ENCODE measurements at places on chromosomes 6 and 20.

DNA sequence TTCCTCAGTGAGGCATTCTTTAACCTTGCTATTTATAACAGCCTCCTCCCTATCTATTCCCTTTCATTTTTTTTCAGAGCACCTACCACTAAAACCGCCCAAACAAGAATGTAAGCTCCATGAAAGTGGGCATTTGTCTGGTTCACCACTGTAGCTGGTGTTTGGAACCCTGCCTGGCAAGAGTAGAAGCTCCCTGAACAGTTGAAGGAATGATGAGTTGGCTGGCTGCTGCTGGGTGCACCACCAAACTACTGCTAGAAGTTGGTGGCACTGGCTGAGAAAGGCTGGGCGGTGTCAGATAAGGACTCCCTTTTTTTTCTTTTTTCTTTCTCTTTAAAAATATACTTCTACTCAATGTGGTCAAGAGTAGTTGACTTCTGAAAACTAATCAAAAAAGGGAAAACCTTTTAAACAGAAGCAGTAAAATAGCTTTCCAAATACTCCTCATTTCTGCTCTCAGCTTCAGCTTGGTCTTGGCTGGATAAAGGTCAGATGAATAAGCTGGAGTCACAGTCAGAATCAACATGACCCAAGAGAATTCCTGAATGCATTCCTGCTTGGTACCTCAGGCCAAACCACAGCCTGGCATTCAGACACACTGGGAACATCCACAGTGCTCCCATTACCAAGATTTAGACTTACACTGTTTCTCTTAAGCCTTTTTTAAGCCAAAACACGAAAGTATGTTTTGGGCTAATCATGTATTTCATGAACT is 38.0 kb downstream of the RTN4IP1 start:
- DNase-seq = peak; percentile 80

DNA sequence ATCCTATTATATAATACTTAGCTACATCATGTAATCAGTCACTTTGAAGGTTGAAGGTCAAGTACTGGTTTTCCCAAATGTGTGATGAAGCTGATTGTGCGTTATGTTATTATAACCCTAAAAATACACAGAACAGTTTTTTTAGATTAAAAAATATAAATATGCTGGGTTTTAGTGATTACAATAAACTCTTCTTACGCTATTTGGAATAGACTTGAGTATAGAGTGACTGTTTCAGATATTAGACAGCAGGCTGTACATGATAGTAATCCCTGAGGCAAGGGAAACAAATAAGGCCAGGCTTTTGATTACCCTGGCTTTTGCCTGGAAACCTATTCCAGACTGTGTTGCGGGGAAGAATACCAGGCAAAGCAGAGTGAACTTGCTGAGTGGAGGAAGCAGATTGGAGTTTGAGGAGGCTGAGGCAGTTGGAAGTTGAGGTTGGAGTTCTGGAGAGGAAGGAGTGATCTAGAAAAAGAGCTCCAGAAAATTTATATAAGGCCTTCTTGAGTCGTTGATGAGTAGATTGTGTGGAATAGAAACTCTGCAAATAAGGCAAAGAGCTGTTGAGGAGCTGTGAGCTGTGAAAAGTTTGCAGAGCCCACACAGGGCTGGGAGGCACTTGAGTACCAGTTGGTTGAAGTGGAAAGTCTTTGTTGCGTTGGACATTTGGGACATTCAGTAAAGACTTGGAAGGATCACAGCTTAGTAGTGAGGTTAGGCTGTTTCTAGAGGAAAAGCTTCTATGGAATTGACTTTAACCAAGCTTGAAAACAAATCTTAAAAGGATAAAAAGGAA is 26.4 kb downstream of the MAP3K4 start:
- no peak for DNase-seq

DNA sequence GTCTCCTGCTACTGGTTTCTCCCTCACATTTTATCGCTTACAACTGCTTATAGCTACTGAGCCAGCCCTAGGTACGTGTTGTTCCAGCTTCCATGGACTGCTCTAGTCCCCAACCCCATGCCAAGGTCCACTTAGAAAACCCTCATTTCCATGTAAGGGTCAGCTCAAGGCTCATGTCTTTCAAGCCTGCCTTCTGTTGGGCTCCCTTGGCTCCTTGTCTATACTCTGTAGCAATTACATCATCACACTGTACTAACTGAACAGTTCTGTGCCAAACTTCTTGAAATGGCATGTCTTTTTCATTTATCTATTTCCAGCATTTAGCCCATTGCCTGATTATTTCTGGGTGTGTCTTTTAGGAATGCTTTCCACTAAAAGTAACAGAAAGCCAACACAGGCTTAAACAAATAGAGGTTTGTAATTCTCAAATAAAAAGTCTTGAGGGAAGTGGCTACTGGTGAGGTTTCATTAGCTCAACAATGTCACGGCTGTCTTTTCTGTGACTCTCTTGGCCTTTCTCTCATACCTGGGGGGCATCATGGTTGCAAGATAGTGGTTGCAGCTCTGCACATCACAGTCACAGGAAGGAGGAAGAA is 317.6 kb downstream of the TPBG start:
- no peak for DNase-seq

DNA sequence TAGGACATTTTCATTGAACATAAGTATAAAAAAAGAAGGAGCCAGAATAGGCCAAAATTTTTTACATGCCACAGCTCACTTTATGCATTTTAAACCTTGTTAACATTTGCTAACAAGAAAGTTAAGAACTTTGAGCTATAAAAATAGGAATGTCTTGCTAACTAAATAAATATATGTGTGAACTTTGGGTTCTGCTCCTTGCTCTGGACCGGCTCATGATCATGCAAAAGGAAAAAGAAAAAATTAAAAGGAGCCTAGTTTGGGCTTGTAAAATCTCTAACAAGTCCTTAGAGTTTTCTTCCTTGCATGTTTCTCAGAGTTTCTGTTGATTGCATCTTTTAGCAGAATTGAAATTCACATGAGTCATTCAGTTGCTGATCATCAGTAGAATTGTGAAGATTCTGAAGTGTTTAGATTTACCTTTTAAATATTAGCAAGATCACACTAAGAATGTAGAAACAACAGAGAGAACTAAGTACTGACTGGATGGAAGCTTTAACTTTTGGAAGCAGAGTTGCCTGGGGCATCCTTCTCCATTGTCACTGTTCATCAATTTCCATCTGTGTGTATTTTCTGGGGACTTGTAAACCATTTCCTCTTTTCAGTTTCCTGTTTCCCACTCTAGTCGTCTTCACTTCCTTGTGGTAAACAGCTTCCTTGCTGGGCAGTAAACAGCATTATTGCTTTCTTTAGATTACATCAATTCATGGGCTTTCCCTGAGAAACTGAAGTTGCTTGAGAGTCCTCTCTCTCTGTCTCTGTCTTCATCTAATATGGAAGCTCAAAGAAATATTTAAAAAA is 458.4 kb upstream of the BTBD3 start:
- DNase-seq = peak; percentile 23

GRCh38 chr6:40450483-40450882 is 136.7 kb downstream of the LRFN2 start:
- DNase-seq = no peak

DNA sequence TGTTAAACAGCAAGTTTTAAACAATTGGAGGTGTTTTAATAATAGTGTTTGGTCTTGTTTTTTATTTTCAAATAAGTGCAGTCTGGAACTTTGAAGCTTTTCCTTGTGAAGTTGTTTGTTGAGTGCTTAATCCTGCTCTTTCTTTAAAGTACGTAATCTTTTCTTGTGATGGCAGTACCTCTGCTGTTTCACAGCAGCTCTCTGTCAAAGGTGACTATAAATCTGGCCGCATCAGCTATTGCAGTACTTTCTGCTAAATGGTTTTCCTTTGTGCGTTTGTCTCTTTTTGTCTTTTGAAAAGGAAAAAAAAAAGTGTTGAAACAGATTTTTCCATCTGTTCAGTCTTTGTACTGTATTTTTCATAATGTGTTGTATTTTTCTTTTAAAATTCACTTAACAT is 12.7 kb downstream of the STXBP5 start:
- DNase-seq = no peak

DNA sequence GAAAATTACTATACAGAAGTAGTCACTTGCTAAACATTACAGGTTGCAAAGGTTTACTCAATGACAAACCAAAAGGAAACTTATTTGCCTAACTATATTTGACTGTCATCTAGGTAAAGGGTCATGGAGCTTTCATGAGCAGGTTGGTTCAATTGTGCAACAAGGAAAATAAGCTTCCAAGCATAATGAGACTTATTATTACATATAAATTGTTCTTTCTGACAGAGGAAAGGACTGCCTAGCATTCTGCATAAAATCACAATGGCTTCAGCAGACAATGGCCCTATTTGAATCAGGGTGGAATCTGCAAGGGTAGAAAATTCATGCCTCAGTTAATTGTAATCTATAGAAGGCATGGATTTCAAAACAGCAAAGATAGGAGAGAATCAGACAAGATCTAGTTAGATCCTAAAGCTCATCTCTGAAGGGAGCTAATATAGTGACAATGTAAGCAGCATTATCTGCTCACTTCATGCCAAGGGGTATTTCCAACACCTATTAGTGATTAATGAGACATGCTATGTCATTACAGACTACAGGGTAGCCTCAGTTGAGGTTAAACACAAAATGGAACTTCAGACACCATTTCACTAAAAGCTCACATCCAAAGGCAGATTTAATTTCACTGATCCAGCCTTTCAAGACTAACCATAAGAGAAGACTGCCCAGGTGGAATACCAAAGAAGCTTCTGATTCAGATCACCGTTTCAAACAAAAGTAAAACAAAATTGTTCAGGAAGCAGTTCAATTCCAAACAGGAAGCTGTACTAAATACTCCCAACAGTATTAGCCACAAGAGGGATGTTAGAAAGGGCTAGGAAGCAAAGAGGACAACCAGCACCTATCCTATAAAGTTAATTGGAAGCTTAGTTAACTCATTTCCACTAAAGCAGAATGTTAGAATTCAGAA is 8.5 kb downstream of the STAU1 start:
- no peak for DNase-seq

GRCh38 chr6:22062807-22063408 is 233.9 kb downstream of the PRL start:
- no peak for DNase-seq

DNA sequence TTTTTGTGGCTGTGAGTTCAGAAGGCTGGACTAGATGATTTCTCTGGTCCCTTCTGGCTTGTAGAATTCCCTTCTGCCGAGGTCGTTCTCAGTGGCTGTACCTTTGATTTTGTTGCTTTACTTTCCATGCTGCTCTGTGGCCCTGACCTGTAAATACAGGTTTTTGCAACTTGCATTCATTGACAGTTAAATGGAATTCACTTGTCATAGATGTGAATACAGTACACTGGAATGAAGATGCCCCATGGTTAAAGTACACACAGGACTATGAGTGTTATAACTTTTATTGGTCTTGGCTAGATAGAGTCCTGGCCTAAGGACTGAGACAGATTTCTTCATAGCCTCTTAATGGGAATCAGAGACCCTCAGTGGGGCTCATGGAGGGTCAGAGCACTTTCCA is 12.9 kb upstream of the EFCAB8 start:
- no peak for DNase-seq

DNA sequence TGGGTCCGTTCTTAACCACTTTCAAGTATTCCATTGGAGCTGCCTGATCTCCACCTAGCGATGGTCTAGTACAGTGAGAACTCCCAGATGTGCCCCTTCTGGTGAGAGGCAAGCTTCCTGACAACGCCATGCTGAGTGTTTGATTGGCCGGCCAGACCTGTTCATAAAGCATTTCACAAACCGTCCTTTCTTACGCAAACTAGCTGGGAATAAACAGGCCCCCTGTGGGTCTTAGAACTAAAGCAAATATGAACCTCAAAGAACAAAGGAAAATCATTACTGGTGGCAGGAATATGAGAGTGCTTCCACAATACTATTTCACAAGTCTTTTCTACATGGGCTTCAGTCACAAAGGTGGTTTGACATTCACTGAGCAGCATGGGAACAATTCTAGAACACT is 15.6 kb upstream of the GCNT2 start:
- DNase-seq = no peak

GRCh38 chr20:37764333-37764935 is 70.6 kb downstream of the CTNNBL1 start:
- DNase-seq = peak; percentile 5

DNA sequence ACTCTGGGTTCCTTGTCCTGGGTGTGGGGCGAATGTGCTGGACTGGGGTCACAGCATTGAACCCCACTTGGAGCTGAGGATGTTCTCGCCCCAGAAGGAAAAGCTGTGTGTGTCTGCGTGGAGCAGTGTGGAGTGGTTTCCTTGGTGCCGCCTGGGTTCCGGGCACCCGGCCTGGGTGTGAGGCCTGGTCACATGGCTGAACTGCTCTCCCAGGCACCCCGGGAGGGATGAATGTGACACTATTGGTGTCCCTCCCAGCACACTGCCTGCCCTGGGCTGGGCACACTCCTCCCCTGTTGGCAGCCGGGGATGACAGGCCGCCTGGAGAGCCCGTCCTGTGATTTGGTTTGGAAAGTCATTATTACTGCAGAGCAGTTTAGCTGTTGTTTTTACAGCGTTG is 12.3 kb downstream of the MYT1 start:
- DNase-seq = no peak

- no peak for DNase-seq
Observed at GRCh38 chr6:4814212-4814611, 38.0 kb downstream of the CDYL start.

GRCh38 chr6:169296170-169296569 is 42.5 kb upstream of the THBS2 start:
- DNase-seq = no peak

DNA sequence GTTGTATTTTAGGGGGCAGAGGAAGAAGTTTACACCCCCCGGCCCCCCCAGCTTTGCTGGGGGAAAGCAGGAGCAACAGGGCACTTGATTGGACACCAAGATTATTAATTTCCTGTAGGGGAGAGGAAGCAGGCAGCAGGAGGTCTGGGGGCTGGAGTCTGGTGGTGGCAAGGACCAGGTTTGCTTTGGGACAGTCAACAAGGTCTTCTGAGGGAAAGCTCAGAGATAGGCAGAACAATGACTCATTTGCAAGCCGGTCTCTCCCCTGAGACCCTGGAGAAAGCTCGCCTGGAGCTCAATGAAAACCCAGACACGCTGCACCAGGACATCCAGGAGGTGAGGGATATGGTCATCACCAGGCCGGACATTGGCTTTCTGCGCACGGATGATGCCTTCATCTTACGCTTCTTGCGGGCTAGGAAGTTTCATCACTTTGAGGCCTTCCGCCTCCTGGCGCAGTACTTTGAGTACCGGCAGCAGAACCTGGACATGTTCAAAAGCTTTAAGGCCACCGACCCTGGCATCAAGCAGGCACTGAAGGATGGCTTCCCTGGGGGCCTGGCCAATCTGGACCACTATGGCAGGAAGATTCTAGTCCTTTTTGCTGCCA is 1.6 kb downstream of the CLVS2 start:
- no peak for DNase-seq

Data from fibroblast of skin of right biceps (primary cell).